ENCODE measurements at places on chromosomes 7 and 10.
A peak's percentile ranks its signal among the peaks of the same experiment; 100 is the strongest.

DNA sequence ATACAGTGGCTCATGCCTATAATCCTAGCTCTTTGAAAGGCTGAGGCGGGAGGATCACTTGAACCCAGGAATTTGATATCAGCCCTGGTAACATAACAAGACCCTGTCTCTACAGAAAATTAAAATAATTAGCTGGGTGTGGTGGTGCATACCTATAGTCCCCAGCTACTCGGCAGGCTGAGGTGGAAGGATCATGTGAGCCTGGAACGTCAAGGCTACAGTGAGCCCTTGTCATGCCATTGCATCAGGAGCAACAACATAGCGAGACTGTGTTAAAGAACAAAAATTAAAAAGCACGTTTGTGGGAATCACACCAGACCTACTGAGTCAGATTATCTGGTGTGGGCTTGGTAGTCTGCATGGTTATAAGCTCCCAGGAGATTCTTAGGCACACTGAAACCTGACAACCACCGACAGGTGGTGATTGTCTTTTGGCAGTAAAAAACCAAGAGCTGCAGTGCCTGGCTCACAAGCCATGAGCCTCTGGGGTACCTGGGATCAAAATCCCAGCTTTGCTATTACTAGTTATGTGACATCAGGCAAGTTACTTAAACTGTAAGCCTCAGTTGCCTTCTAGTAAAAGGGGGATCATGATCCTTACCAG is 146.9 kb downstream of the SND1 start:
- no peak for DNase-seq

GRCh38 chr7:112300831-112301407 is 94.4 kb downstream of the ZNF277 start:
- DNase-seq, result no peak

GRCh38 chr7:131235489-131236317 is 92.0 kb upstream of the MKLN1 start:
- peak; percentile 95 for DNase-seq

- no peak for DNase-seq
Observed at GRCh38 chr7:80053124-80053523, 81.5 kb upstream of the GNAI1 start.

DNA sequence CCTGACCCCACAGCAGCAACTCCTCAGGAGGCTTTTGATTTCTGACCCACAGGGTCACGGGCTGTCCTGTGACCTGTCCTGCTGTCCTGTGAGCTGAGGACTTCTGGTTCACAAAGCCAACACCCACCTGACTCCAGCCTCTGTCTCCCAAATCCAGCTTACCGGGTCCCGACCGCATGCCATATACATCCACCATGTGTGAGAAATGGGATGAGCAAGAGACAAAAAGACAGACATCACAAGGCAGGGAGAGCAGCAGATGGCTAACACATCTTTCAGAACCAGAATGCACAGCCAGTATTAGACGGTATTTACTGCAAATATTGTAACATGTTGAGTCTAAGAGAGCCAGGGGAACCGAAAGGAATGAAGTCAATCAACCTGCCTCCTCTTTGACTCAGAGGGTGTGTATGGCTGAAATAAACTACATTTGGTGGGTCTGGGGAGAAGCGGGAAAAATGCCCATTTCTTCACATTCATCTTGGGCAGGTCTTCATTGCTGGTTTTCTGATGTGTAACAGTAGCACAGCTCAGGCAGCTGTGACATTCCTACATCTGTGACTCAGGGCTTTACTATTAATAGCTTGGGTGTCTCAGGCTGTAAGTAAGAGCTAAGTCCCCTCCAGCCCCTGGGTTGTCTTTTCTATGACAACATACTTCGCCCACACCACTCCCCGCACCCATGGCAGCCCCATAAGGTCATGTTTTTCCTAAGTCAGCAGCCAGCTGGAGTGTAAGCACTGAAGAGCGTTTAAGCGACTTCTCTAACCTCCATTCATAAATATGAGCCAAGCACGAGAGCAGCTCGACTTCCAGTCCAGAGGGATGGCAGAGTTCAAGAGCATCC is 25.0 kb downstream of the ABLIM1 start:
- no peak for DNase-seq

DNA sequence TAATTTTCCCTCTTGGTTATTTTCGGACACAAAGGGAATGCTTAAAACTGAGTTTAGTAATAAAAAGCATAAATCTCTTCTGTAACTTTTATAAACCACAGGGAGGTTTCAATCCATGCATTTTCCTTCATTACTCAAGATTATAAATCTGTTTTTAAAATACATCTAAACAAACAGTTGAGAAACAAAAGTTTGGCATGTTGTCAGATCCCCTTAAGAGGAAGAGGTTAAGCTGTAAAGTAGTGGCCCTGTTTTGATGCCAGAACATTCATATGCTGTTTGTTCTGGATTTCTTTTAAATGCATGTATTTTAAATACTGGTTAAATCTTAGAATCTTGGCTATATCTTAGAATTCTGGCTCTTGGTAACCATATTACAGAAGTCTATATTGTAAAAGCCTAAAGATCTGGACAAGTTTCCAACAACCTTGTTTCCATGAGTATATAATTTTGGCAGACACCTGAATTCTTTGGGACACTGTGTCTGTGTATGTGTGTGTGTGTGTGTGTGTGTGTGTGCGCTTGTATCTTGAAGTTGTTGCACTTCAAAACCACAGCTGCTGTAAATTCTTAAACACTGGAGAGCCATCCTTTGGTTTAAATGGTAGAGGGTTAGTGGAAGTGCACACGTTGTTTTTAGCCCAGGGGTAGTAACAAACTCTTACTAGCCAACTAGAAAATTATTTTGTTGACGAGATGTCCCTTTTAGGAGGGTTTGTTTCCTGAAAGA is 6.8 kb upstream of the SEMA4G start:
- no peak for DNase-seq

DNA sequence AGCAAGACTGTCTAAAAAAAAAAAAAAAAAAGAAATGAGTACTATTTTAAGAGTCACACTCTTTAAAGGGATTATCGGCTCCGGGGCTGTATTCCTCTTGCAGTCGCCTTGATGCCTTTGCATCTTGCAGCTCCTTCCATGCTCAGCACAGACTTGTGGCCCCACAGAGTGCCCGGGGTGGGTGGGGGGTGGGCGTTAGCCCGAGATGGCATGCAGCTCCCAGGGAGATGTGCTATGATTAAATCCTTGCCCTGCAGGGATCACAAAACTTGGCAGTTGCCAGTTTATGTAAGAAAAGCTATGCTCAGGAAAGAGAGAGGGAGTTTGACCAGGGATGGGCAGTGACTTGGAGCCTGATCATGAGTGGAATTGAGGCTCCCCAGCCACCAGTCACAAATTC is 81.9 kb downstream of the CCDC3 start:
- no peak for DNase-seq

DNA sequence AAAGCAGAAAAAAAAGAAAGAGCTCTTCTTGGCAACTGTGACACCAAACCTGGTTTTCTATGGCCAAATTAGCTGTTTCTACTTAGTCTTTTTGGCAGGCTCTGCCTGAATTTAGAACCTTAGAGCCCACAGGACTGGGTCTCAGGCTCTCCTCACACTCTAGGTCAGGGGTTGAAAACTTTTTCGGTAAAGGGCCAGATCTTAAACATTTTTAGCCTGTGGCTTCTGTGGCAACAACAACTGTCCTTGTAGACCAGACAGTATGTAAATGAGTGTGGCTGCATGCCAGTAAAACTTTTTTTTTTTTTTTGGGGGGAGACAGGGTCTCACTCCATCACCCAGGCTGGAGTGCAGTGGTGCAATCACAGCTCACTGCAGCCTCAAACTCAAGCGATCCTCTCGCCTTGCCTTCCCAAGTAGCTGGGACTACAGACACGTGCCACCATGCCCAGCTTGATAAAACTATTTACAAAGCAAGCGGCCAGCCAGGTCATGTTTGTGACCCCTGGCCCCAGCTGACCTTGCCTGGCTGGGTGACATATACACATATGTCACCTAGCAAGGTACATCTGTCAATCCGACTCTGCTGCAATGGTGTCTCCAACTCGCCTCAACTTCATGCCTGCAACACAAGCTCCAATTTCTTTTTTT is 17.4 kb downstream of the KPNA7 start:
- no peak for DNase-seq

DNA sequence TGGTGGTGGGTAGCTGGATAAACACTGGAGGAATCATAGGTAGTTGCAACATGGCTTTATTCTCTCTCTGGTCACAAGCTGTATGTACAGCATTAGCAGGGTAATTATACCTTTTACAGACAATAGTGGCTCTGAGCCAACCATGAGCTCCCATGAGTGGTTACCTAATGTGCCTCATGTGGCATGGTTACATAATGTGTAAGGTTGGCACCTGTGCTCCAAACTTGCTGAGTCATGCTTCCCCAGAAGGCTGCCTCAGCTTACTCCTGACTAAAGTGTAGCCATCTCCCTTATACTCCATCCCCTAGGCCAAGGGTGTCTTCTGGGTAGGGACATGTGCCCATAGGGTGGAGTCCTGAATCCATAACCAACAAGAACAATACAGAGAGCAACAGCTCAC is 345.3 kb upstream of the SEMA3C start:
- DNase-seq, result no peak

DNA sequence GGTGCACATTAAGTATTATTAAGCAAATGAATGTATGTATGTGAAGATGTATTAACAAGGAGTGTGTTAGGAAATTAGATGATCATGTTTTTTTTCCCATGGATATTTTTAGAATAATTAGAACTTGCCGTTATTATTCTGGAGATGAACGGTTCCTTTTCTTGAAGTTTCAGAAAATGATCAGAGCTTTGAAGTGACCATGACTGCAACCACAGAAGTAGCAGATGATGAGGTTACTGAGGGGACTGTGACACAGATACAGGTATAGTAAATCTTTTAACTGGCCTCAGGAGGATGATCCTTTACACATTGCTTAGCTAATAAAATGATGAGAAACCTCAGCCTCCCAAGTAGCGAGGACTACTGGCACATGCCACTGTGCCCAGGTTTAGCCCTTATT is 18.6 kb downstream of the DMTF1 start:
- no peak for DNase-seq

DNA sequence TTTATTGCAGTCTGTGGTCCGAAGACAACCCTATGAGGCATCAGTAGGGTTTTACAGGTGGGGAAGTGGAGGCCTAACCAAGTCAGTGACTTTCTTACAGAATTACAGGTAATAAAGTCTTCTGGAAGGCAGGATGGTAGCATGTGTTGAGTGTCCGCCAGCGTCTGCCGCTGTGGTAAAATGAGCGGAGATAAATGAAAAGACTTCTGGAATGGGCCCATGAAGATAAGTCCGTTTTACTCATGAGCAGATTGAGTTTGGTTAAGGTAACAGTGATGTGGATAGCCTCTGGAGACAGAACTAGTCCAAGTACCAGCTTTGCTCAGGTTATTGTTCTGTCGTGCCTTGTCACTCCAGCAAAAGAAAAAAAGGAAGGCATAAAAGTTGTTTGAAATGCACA is 966 bp downstream of the FBH1 start:
- no peak for DNase-seq

DNA sequence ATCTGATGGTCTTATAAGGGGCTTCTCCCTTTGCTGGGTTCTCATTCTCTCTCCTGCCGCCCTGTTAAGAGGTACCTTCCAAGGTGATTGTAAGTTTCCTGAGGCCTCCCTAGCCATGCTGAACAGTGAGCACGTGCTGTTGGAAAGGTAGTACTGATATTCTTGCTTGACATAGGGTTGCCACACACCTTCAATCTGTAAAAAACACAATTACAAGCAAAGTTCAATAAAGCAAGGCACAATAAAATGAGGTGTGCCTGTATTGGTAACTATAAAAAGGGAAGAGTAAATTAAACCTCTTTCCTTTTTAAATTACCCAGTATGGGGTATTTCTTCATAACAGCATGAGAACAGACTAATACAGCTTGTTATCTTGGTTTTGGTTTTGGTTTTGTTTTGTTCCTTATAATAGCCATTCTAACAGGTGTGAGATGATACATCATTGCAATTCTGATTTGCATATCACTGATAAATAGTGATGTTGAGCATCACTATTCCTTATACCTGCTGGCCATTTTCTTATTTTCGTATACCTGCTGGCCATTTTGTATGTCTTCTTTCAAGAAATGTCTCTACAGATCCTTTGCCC is 164.9 kb upstream of the TRIM24 start:
- DNase-seq, result no peak

GRCh38 chr7:7921830-7922229 is 46.8 kb upstream of the GLCCI1 start:
- no peak for DNase-seq

GRCh38 chr10:116589926-116590325 is 833 bp upstream of the PNLIPRP1 start:
- no peak for DNase-seq

DNA sequence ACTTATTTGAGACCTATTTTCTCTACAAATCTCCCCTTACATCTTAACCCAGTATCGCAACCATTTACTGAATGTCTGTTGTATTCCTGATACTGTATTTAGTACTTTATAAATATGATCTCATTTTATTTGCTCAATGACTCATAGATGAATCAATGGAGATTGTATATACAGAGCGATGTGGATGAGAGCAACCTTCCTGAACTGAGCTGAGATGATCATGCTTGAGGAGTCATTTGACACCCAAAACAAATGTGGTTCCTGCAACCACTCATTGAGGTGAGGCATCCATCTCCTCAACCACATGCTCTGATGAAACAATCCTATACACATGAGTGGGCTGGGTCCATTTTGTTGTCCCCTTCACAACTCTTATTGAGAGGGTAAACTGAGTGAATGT is 250.0 kb downstream of the CDC14C start:
- DNase-seq, result no peak

- DNase-seq, result no peak
Observed at GRCh38 chr7:44063894-44064651, 1.3 kb downstream of the PGAM2 start.

GRCh38 chr7:139035586-139036353 is at the start of gene ZC3HAV1L:
ZC3HAV1L (minus strand) TSS chr7:139036042; CDS start chr7:139036017, 25 bp downstream.
- DNase-seq, result peak; percentile 86

- peak; percentile 45 for DNase-seq
Observed at GRCh38 chr7:35802649-35803048, 1.8 kb downstream of the SEPTIN7 start.
